ENCODE measurements at places on chromosomes 6 and 20.

DNA sequence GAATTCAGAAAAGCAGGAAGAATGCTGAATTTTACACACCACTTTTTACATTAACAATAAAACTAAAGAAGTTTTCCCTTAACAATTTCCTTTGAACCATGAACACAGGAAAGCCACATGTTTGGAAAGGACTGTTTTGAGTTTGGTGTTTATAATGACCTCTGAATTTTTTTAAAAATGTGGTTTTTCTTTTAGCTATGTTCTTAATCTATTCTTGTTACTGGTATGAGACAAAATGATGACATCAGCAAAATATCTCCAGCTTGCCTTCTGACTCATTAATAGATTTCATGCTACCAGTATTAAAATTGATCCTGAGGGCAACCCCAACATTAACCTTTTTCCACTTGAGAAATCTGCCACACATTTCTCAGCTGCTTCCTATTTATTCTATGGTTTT is 217.5 kb upstream of the THEMIS start:
- DNase-seq = no peak

- no peak for DNase-seq
Observed at GRCh38 chr6:147109707-147110106, 94.5 kb upstream of the STXBP5 start.

DNA sequence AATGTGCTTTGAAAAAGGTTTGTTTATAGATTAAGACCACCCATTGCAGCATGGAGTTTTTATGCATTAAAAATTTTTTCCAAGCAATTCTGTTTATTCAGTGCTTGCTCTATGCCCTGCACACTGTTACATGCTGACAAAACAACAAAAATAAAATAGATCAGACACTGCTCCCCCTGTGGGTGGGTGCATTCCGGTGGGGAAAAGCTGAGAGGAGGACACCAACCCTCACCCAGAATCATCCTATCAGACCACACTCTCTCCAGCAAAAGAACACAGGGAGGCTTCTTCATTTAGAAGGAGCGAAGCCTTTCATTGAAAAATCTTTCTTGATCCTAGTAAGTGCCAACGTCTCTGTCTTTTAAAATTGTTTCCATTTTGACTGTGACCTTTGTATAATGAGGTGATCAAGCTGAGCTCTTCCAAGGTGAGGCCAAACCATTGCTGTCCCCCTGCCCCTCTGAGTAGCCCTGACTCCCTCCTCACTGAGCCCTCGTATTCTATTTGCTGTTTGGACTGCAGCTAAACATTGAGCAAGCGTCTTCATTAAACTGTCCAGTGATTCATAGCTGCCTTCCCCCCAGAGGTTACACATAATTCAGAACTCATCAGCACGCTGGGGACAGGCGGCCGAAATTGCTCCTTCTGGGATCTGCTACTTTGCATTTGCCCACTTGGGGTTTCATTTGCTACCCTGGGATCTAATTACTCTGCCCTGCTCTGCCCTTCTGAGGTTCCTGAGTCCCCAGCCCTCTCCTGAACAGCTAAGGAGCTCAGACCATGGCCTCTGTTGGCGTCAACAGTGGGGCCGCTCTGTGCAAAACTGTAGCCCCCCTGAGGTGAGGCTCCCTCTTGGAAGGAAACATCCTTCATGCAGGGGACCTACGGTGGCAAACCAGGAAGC is 102.4 kb downstream of the F13A1 start:
- DNase-seq = peak; percentile 15

- DNase-seq = no peak
Observed at GRCh38 chr20:13259921-13260320, 38.8 kb downstream of the ISM1 start.

- DNase-seq = peak; percentile 51
Observed at GRCh38 chr6:113936093-113936934, 34.6 kb downstream of the HDAC2 start.
